ENCODE measurements at places on chromosomes 11 and 22.

DNA sequence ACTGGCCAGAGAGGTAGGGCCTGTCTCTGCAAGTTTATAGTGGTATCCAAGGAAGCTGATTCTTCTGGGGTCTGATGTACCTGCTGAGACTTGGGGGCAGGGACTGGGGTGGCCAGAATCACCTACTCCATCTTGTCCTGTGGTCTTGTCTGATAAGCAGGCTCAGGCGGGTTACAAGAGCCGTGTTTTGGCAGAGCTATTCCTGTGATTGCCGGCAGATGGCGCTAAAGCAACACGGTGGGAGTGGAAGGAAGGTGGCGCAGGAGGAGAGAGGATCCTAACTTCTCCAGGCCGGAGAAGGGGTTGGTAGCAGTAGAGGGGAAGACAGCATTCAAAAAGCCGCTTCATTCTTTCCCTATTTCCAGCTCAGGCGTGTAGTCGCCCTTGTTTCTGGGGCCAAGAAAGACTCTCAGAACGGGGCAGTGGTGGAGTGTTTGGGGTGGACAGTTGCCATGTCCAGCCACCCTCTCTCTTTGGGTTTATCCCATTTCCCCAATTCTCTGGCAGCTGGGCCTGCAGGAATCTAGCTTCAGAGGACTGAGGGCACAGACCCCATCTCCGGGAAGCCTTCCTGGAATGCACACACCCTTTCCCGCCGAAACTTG, 15.1 kb downstream of the CHRM1 start:
- DNase-seq, result peak; percentile 51

GRCh38 chr11:62133328-62134065, 9.7 kb downstream of the INCENP start:
- no peak for DNase-seq

DNA sequence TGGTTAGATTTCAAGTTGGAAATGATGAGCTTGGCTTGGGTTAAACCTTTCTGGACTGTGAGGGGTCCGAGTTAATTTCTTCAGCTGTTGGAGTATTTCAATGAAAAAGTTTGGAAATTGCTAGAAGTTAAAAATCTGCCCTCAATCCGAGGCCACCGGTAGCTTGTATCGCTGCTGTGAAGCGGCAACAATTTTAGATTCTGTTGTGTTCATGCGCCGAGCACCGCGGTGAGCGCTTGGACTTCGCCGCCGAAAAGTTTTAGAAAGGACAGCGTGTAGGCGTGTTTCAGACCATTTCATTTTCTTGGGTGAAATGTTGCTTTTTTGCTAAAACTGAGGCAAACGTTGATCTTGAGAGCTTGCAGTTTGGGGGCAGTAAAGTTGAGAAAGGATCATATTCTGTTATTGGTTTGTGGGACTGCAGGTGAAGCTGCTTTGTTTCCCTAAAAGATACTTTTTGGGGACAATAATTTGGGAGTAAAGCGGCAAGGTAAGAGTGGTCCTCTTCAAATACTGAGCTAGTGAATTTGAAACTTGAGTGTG, 928 bp downstream of the FBXO7 start:
- DNase-seq, result peak; percentile 54

DNA sequence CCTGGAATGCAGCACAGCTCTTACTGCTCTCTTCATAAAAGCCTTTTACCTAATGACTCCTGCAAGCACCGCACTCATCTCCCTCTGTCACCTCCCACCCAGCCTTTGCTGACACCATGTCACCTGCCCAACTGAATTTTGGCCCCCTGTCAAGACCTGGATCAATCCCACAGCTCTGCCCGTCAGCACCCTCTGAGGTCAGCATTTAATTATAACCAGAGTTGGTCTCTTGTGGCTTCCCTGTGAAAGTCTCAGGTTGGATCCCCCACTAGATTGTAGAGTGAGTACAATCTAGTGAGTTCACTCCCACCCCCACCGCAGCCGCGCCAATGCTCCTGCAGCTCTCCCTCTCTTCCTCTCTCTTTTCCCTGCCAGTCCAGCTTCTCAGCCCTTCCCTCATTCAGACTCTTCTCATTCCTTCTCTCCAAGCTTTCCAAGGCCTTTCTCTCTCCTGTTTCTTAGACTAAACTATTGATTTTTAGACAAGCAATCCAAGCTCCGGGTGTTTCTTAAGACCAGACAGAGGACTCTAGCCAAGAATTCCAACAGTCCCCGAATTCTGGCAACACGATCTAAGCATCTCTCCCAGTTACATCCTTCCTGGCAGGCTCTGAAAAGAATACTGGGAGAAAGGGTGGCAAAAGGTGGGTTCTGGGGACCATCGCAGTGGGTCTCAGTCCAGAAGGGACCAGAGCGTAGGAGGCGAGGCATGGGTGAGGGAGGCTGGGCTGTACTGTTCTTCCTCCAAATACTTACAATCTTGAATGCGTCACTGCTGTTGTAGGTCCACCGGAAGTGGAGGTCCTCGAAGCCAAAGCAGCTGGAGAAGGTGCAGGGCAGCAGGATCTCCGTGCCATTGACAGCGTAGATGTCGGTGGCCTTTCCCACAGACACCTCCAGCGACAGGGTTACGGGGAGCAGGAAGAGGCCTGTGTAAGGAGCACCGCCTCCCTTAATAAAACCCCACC, 8.0 kb downstream of the SCN4B start:
- DNase-seq, result no peak

- DNase-seq, result no peak
Observed at GRCh38 chr11:1219446-1219833, 3.4 kb upstream of the MUC5B start.

DNA sequence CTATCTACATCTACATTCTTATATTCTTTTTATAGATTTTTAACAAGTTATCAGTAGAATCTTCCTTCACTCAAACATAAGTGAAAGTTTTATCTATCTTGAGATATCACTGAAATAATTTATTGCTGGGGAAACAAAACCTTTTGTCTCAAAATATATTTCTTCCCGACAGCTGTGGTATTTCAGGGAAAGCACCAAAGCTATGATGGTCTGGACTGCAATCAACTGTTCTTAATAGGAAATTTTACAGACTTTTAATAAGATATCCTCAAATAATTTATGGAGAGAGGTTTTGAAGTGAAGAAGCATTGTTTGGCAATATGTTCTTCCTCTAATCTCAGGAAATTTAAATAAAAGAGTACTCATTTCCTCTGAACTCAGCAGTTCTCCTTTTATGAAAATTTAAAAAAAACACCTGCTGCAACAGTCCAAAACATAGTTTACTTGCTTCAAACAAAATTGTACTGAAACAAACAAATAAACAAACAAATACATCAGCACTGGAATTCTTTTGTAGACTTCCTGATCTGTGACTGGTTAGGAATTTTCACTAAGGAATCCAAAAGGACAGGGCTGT, 33.9 kb upstream of the EIF3M start:
- DNase-seq, result no peak

DNA sequence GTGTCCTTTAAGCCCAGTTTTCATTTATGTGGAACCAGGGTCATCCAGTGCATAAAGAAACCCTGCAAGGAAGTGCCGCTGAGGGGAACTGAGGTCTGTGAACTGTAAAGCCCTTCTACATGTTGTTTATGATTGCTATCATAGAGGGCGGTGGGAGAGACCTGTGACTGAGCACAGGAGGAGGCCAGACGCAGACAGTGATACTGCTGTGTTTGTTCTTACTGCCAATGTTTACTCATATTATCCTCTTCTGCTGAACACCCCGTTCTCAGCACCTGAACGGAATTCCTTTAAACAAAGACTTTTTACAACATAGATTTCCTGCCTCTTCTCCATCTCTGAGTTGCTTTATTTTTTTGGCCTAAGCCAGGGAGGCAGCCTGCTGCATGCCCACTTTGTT, 967 bp upstream of the GALNT18 start:
- no peak for DNase-seq

DNA sequence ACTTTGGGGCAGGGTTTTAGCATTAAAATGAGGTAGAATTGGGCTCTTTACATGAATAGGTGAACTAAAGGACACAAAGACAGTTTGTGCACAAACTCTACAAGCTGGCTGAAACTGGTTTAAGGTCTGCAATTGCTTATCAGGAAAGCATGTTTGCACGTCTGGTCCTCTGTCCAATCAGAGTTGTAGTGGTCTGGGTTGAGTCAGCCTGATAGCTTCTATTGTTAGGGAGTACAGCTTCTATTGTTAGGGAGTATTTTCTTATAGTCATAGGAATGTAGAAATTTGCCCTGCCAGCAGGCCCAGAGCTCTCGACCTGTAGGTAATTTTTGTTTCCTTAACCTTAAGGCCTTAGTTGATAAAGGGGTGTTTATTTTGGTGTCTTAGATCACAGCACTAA, 1422.4 kb downstream of the LRRC4C start:
- no peak for DNase-seq

GRCh38 chr22:46690146-46690545, 47.9 kb downstream of the CERK start:
- no peak for DNase-seq

DNA sequence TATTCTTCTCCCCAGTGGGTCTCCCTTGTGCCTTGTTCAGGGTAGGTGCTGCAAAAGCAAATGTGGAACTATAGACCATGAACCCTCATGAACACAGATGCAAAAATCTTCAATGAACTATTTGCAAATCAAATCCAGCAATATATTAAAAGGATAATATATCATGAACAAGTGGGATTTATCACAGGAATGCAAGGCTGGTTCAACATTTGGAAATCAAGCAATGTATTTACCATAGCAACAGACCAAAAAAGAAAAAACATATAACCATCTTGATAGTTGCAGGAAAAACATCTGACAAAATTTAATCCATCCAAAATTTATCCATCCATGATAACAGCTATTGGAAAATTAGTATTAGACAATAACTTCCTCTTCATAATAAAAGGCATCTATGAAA, 11.4 kb upstream of the OSBPL5 start:
- no peak for DNase-seq

DNA sequence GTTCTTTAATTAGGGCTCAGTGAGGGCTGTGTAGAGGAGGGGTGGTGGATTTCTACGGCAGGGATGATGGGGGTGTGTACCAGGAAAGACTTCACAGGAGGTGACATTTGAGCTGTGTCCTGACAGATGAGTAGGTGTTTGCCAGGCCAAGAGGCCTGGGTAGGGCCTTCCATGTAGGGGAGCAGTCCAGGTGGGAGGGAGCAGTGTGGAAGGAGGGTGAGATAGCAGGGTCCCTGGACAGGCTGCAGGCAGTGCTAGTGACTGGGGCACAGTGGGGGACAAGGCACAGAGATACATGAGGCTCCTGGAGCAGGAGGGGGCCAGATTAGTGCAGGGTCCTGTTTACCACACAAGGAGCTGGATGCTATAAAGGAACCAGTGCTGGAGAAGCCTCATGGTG, 147.9 kb upstream of the CADM1 start:
- no peak for DNase-seq

DNA sequence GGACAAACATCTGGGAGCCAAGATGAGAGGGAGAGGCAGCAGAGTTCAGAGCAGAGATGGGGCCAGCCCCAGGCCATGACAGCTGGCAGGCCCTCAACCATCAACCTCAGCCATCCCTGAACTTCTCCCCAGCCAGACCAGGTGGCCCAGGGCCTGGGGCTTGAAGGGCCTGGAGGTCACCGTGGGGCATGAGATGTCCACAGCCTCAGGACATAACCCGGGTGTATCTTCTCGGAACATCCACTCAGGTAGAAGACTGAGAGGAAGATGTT, 12.4 kb upstream of the SLC39A13 start:
- DNase-seq, result no peak

- no peak for DNase-seq
Observed at GRCh38 chr11:60389279-60389910, 6.9 kb upstream of the MS4A14 start.

- DNase-seq, result no peak
Observed at GRCh38 chr11:76662656-76663485, 7.7 kb downstream of the LRRC32 start.

DNA sequence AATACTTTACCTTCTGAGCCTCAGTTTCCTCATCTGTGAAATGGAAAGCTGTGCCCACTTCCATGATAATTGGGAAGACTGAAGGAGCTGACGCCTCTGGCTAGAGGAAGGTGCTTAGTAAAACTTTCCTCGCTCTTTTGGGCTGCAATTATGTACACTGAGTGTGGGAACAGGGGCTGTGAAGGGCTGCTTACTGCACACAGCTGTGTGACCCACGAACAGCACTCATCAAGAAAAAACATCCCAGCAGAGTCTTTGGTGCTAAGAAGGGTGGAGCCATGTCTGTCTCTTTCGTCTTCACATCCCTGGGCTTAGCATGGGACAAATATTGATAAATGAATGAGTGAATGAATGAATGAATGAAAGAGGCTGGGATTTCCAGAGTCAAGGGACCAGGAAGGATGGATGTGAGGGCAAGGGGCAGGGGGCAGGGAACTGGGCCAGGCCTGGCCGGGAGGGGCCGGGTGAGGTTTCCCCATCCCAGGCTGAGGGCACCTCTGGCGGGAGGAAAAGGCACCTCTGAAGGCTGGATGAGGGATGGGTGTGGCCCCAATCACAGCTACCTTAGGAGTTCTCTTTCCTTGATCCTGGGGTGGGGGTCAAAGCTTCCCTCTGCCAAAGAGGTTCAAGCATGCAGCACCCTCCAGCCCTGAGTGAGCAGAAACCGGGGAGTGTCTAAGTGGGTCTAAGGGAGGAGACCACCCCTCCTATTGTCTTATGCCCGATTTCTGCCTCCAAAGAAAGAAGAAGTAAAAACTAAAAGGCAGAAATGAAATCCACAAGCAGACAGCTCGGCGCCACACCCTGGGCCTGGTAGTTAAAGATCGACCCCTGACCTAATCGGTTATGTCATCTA, 9.2 kb upstream of the CD5 start:
- no peak for DNase-seq

DNA sequence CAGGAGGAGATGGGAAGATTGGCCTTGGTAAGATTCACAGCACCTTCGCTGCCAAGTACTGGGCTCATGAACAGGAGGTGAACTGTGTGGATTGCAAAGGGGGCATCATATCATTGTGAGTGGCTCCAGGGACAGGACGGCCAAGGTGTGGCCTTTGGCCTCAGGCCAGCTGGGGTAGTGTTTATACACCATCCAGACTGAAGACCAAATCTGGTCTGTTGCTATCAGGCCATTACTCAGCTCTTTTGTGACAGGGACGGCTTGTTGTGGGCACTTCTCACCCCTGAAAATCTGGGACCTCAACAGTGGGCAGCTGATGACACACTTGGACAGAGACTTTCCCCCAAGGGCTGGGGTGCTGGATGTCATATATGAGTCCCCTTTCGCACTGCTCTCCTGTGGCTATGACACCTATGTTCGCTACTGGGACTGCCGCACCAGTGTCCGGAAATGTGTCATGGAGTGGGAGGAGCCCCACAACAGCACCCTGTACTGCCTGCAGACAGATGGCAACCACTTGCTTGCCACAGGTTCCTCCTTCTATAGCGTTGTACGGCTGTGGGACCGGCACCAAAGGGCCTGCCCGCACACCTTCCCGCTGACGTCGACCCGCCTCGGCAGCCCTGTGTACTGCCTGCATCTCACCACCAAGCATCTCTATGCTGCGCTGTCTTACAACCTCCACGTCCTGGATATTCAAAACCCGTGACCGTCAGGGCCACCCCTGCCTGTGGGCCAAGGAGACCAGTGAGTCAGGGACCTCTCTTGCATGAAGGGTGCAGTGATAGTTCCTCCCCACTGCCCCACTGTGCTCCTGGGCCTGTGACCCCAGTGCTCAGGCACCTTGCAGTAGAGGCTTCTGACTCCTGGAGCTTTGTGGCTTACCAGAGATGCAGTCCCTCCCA, 83.6 kb downstream of the BCR start:
- no peak for DNase-seq

GRCh38 chr11:74474316-74474715, 7.0 kb upstream of the KCNE3 start:
- DNase-seq, result no peak
